HuH-7.5 (cell line): ENCODE measurements at places on chromosomes 4 and X.

GRCh38 chrX:150236327-150236726, 126.8 kb upstream of the MAMLD1 start:
- no peak for DNase-seq

- DNase-seq = no peak
These were observed 6.6 kb downstream of the HCCS start for GRCh38 chrX:11117745-11118144.

DNA sequence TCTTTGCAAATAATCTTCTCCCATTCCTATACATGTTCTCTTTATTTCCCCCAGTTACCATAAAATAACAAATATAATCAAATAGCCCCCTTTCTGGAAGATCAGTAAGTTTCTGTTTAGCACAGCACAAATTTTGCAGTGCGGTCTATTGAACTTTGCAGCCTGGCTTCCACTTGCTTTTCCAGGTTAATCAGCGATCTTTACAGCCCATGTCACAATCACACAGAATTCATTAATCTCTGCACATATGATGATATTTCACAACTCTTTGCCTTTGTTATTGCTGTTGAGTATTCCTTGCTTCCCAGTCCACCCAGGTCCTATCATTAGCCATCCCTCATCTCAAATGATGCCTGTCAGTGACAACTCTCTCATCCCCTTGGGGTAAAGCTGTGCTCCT, 2358.0 kb downstream of the PCDH7 start:
- DNase-seq = no peak

GRCh38 chr4:38994135-38994534, 38.1 kb downstream of the TMEM156 start:
- no peak for DNase-seq

DNA sequence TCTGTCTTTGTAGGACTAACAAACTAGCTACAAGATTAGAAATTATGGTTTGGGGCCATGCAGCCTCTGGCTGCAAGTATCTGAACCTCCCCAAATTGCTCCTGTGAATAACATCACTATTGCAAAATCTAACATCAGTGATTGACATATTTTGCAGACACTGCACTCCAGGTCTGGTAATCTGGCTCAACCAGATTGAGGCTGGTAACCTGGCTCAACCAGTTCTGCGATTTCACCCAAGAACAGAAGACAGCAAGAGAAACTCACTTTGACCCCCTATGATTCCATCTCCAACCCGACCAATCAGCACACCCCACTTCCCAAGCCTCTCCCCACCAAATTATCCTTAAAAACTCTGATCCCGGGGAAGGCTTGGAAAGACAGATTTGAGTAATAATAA, 20.9 kb downstream of the SPIN3 start:
- no peak for DNase-seq

DNA sequence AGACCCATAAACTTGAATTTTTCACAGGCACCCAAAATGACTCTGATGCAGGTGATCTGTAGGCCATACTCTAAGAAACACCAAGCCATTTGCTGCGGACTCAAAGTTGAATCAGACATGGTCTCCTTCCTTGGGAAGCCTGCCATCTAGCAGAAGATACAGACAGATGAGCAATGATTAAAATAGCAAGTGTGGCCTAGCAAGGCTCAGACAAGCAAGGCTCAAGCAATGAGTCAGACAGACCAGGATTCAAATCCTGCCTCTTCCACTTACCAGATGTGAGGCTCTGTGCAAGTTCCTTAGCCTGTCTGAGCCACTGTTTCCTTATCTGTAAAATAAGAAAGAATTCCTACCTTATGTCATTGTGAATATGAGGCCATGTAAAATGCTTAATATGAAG, 2.3 kb downstream of the CCDC149 start:
- no peak for DNase-seq

- no peak for DNase-seq
These were observed 13.7 kb upstream of the DTHD1 start for GRCh38 chr4:36267486-36268268.

- no peak for DNase-seq
These were observed 409 bp upstream of the MPP1 start for GRCh38 chrX:154805696-154806091.

DNA sequence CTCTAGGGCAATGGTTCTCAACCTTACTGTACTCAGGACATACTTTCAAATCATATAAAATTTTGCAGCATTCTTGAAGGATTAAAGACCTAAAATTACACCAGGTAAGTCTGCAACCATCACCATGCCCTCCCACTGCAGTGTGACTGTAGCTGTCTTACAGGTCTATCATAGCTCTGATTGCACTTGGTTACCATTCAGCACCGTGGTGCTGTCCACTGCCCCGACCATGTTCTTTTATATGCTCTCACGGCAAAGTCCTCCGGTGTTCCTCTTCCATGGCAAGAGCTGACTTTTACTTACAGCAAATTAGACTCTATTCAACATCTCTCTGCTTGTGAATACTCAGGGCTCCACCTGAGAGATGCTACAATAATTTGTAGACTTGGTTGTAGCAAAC, 11.5 kb downstream of the CRMP1 start:
- DNase-seq = no peak

DNA sequence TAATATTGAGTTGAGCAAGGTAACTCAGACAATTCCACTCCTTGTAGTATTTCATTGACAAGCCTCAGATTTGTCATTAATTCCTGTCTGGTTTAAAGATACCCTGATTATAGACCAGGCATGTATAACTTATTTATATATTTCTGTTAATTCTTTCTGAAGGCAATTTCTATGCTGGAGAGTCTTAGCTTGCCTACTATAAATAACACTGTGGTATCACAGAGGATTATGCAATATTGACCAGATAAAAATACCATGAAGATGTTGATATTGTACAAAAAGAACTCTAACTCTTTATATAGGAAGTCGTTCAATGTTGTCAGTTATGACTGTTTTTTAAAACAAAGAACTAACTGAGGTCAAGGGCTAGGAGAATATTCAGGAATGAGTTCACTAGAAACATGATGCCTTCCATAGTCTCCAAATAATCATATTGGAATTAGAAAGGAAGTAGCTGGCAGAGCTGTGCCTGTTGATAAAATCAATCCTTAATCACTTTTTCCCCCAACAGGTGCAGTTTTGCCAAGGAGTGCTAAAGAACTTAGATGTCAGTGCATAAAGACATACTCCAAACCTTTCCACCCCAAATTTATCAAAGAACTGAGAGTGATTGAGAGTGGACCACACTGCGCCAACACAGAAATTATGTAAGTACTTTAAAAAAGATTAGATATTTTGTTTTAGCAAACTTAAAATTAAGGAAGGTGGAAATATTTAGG, 821 bp downstream of the CXCL8 start:
- no peak for DNase-seq
